Cerebellum (tissue), 4 donors: ENCODE measurements at places on chromosomes 11 and 22. TPM values are rescaled to one million over a fixed set of nuclear protein-coding genes. Genes with fewer than 3 reads are reported as not detected.

- peak; percentile 59 for DNase-seq
Observed at GRCh38 chr11:100719809-100720221, 32.7 kb downstream of the ARHGAP42 start.

GRCh38 chr11:79087238-79087960 lies 353.4 kb downstream of the TENM4 start:
- no peak for DNase-seq

DNA sequence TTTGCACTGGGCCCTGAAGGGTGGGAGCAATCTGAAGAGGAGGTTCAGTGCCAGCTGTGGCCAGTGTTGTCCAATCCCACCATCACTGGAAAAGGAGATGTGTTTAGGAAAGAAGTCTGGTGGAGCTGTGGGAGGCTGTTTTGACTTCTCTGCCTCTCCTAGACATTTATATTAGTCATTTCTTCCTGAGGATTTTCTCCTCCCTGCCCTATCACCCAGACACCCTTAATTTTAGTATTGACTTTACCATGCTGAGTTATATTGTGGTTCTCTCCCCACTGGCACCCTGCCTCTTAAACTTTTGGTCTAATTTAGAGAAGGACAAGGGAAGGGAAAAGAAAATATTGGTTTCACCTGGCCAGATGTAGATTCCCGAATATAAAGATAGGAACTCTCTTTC lies 159.1 kb downstream of the WNT11 start:
- no peak for DNase-seq

DNA sequence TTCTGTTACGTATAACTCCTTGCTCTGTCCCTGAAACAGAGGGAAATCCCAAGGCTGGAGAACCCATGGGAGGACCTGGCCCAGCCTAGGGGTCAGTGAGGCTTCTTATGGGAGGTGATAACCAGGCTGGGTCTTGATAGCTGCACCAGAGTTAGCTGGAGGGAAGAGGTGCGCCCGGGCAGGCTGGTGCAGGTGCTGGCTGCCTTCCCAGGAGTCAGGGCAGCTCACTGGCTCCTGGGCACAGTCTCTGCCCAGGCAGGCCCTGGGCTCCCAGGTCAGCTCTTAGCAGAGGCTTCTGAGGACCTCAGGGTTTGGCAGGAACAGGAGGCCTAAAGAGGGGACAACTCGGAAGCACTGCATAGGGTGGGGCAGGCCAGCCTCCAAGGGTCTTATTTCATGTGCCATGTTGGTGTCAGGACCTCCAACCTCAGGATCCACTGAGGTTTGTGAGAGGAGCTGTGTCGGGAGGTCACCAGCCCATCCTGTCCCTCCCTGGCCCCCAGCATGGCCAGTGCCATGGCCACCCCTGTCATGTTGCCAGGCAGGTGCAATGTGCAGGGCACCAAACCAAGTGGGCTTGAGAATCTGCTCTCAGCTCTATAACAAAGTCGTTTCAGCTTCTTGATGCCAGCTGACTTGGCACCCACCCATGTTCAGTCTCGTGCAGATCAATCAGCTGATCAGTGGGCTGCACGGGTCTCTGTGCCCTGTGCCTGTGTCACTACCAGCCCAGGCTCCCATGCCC lies 20.5 kb upstream of the CELSR1 start:
- no peak for DNase-seq

DNA sequence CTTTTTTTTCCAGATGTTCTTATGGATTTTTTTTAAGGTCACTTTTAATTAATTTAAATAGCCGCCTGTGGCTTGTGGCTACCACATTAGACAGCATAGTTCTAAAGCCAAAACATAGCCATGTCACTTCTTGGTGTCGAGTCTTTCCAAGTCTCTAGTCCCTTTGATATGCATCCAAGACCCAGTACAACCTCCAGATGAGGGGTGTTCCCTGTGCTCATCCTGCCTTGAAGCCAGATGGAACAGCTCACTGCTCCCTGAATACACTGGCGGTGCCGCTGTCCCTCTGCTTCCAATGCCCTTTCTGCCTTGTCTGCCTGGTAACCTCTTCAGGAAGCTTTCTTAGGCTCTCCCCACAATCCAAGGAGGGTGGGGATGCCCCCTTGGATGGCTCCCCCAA lies 338.0 kb downstream of the TENM4 start:
- no peak for DNase-seq

DNA sequence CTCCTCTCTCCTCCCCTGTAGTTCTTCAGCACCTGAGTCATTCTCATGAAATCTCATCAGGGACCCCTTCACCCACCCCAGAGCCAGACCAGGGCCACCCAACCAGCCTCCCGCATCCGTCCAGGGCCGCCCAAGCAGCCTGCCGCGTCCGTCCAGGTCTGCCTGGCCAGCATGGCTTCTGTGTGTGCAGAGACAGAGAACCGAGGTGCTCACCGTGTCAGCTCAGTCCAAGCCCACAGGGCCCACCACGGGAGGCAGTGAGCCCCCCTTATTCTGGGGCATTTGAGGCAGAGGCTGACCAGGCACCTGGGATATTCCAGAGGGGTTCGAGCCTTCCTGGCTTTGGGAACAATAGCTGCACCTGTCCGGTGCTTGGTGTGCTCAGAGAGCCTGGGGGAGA lies 1117.3 kb downstream of the BRD1 start:
- DNase-seq = no peak

DNA sequence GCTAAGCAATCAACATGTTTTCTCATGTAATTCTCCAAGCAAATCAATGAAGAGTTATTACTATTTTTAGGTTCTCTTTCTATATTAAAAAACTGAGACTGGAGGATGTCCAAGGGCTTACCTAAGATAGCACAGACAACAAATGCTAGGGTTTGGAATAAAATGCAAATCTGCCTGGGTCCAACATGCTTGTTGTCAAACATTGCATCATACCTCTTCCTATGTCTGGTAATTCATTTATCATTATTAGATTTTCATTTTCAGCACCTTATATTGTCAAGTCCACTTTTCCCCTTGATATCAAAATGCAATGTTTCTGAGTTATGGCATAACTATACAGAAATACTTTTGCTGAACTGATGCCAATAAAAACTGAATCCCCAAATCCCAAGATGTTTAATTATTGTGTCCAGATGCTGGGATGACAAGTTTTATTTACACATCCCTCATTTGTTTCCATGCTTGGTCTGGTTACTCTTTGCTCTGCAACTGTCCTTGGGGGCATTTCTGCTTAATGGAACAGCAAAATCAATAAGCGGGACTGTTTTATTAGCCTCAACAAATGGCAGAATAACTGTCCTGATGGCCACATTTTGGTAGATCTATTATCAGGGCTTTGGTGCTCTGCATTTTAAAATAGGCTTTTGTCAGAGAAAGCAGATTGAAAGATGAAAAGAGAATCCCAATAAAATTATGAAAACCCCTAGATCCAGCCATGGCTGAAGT lies 86.0 kb downstream of the C11orf87 start:
- DNase-seq = no peak

DNA sequence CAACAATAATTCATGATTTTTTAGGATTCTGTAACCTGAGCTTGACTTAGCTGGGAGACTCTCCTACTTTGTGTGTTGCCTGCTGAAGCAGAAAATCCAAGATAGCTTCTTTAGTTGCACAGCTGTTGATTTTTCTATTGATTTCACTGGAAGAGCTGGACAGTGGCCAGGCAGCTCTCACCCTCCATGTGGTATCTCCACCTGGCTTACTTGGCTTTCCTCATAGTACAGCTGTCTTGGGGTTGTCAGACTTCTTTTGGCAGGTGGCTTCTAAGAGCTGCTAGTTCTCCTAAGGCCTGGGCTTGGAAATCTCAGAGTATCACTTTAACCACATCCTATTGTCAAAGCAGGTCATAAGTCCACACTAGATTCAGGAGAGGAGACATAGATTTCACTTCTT lies 130.8 kb upstream of the SPON1 start:
- DNase-seq = no peak

- DNase-seq = no peak
Observed at GRCh38 chr22:24376586-24376985, 50.8 kb upstream of the ADORA2A start.

NUP160 gene
- total RNA-seq = 81.5 TPM

WT1 gene
- total RNA-seq = not detected
